ENCODE measurements at places on chromosomes 2 and 18.

DNA sequence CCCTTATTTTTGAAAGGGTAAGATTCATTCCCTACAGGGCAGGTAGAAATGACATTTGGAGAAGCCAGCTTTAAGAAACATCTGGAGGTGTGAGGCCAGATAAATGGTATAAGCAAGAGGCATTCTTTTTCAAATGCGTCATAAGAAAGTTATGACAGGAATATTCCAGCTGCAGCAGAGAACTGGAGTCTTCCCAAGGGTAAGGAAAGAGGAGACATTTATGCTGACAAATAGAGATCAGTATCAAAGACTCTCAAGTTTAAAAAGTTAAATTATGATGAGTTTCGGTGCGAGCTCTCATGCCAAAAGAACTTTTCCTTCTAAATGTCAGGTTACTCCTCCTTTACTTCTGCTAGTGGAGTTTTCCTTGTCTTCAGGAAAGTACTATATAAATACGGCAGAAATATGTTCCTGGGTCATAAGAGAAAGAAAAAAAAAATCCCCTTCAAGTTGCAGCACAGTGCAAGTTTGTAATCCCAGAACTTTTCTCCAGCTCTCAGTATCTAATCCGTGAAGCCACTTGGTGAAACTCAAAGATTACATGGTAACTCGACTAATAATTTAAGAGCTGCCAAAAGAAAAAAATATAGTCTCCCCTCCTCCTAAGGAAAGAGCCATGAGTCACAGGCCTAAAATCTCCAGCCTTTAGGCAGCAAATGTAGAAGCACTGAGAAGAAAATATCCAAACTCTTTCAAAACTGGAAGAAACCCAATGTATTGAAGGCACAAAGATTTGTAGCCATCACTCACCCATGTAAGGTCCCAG lies 428.1 kb downstream of the MEIS1 start:
- DNase-seq, result no peak

DNA sequence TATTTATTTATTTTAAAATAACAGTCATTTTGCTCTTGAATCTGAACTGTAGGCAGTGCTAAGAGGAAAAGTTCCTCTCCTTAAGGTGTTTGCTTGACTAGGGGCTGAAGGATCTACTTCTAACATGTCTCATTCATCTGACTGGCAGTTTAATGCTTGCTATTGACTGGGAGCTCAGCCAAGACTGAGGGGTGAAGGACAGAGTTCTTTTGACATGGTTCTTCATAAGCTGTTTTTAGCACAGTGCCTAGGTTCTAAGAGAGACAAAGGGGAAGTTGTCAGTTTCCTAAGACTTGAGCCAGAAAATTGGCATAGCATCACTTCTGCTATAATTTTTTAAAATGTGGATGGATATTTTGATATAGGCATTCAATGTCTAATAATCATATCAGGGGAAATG lies 73.0 kb downstream of the COMMD1 start:
- no peak for DNase-seq

DNA sequence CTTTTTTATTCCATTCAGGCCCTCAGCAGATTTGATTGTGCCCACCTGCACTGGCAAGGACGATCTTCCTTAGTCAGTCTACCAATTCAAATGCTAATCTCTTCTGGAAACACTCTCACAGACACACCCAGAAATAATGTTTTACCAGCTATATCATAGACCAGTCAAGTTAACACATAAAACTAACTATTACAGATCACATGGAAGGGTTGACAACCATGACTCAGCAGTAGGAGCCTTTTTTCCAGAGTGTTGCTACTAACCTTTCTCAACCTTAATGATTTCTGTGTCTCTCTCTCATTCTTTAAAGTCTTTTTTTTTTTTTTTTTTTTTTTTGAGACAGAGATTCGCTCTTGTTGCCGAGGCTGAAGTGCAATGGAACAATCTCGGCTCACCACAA lies 143.5 kb upstream of the MSH6 start:
- no peak for DNase-seq

DNA sequence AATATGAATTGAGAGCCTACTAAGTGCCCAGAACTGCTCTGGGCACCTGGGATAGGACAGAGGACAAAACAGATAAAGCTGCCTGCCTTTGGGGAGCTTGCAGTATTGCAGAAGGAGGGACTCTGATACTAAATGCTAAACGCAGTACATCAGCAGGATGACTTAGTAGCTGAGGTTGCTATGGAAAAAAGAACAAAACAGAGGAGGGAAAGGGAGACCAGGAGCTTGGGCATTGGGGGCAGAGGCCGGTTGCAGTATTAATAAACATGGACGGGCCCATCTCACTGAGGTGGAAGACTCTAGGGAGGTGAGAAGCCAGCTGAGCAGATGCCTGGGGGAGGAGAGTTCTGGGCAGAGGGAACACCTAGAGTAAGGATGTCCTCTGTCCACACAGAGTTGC lies 66.1 kb upstream of the SP3 start:
- no peak for DNase-seq

- no peak for DNase-seq
Measured at GRCh38 chr2:190512539-190513095, 21.9 kb downstream of the NEMP2 start.

GRCh38 chr18:50981381-50981780 lies 13.5 kb downstream of the ELAC1 start:
- no peak for DNase-seq

- DNase-seq, result no peak
Measured at GRCh38 chr2:76546207-76546606, 835.5 kb upstream of the GCFC2 start.

DNA sequence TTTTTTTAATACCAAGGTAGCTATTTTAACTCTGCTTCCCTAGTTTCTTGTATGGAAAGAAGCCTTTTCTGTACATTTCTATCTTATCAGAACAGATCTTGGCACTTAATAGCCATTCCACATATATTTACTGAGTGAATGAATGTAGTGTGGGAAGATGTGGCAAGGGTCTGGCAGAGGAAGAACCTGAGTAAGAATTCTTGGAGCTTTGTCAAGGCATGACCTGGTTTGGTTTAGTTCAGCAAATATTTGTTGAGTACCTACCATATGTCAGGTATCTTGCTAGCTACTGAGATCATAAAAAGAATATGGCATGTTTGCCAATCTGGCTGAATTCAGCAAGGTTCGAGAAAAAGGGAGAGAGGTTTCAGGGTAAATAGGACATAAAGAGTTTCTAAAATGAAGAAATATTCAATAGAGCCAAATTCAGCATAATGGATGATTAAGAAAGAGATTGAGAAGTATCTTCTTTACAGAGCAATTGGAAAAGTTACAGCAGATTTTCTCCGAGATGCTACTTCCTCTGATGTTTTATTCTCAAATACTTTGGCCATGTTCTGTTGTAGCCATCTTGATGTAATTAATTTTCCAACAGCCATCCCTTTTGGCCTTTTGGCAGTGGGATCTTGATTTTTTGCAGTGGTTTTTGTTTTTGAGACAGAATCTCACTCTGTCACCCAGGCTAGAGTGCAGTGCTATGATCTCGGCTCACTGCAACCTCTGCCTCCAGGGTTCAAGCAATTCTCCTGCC lies 21.7 kb upstream of the MEP1B start:
- no peak for DNase-seq

GRCh38 chr2:240144649-240145261 lies 4.3 kb upstream of the OTOS start:
- DNase-seq, result no peak

GRCh38 chr2:102120701-102121159 lies 21.8 kb upstream of the IL1R1 start:
- DNase-seq, result no peak

All from CD4-positive, alpha-beta T cell treated with Interleukin-6 at 100 ng/mL for 8 hours (primary cell).